ENCODE measurements at places on chromosomes 4 and X.

DNA sequence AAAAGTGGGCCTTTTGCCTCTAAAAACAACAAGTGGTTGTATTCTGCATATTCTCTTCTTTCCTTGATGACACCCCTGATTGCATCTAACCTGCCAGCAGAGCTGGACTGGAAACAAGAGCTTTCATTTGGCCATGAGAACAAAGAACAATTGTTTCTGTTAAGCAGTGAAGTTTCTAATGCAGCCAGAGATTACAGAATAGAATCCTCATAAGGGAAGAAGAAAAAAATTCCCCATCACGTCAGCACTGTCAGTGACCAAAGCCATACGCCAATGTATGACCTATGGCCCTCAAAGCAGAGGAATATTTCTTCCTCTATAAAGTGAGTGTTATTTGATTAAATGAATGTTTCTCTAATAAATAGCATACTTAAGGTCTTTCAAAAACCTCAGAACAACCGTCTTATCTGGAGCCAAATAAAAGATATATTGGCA lies 529.1 kb upstream of the INTU start:
- DNase-seq = no peak

DNA sequence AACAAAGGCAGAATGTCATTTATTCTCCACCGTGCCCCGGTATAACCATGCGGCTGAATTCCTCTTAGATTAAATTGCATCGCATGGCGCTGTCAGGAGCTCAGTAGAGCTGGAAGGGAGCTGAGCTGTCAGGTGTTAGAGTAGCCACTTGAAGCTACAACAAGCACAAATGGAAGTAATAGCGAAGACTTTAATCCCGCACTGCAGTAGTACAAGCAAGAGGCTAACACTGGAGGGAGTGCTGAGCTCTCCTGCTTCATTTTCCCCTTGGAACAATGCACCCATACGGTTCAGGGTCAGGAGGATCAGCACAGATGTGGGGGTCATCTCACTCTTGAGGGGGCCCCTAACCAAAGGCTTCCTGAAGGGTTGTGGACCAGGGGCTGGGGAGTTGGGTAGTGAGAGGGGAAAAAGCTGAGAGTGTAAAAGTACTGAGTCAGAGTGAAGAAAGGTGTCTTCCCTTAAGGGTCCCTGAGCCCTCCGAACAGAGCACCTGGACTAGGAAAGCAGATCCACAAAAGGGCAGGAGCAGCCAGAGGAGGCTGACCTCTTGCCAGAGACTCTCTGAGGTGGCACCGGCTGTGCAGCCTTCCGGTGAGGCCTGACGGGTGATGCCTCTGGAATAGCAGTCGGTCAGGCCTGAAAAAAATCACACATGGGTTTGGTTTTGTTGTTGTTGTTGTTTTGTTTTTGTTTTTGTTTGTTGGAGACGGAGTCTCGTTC lies 36.0 kb upstream of the CBR4 start:
- DNase-seq = no peak

DNA sequence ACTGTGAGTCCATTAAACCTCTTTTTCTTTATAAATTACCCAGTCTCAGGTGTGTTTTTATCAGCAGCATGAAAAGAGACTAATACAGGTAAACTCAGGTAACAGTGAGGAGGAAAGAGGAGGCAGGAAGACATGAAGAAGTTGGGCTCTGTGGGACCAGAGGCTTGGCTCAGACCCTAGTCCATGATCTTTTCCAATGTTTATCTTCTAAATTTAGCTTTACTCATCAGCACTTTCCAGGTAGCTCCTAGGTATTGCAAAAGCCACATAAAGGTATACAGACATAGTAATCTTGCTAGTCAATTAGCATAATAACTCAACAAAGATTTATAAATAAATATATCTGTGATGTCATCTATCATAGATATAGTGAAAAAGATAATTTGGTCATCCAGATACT lies 11.2 kb upstream of the FRYL start:
- no peak for DNase-seq

GRCh38 chr4:118829107-118829506 lies 6.8 kb downstream of the SEC24D start:
- DNase-seq = no peak

DNA sequence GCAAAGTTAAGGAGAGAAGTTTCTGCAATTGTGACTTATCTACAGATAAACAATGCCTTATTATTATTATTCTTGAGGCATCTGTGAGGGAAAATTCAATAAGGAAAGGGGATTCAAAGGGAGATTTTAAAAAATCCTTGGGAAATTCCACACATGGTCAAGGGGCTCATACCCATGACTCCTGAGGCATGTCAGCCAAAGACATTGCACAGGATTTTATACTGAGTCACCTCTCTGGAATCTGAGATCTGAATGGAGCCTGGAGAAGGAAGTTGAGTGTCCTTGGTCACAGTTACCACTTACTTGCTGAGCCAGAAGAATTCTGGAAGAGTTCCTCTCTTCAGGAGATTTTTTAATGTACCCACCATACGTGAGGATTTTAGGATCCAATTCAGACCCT lies 14.4 kb upstream of the CXCL8 start:
- no peak for DNase-seq

- no peak for DNase-seq
Observed at GRCh38 chr4:47863486-47863885, 25.6 kb upstream of the CORIN start.

DNA sequence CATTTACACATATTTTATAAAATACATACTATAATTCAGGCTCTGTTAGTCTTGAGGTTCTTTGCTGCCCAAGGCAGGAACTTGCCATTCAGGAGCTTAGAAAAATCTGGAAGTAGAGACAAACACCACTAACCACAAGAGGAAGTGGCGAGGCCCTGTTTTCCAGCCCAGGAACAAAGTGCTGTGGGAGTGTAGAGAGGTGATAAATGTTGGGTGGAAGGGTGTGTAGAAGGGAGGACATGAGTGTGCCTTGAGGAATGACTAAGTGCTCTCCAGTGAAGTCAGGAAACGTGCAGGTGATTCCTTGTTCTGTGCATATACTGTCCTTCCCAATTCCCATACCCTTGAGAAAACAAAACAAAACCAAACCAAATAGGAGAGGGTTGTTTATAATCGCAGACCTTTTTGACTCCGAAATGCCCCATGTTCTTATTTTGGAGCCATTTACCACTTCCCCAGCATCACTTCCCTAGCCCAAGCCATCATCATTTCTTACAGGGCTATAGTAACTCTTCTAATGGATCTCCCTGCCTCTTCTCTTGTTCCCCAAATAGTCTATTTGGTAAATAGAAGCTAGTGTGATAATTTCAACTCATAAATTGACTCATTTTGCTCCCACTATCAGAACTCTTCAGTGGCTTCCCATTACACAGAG lies 83.2 kb downstream of the GPAT3 start:
- DNase-seq = no peak

GRCh38 chrX:18674788-18675735 lies 3.2 kb upstream of the RS1 start:
- peak; percentile 48 for DNase-seq

DNA sequence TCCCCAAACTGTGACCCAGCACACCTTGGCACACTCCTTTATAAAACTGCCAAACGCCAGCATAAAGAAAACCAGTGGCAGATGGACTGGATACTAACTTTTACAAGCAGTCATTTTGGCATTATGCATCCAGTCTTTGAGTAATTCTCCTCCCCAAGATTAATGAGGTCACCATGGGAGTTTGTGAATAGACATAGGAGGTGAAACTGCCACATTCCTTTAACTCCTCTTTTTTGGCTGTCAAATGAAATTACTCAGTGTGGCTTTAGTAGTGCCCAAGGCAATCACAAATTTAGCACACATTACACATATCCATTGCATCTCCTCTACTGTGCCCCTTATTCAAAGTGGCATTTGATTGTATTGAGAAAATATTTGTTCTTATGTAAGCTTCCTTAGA lies 315.3 kb upstream of the FGF13 start:
- DNase-seq = no peak

DNA sequence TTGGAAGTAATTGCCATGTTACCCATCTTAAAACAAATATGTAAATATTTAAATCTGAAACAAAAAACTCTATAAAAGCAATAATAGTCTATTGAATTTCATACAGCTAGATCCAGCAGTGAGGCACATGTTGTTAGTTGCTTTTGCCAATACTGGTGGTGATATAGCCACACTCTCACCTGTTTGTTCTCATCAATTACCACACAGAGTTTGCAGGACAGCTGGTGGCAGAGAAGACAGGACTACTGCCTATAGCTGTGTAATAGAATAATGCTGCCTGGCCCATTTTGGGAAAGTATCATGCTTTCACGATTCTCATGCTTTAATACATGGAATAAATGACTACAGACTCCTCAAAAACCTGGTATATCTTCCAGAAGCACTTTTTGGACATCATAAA lies 3.7 kb upstream of the PRR32 start:
- DNase-seq = no peak

DNA sequence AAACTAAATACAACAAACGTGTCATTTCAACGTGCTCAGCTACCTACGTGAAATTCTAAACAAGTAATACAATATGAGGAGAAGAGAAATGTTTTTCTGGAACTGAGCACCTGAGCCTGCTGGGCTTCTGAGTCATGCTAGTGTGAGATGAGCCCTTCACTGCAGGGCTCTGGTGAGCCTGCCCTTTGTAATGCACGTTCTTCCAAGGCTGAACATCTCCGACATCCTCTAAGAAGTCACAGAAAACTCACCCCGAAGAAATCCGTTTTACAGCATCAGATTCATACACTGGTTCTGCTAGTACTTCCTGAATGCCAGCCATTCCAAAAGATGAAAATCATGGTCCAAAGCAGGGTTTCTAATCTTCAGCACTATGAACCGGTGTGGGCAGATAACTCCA lies 157.1 kb downstream of the AMELX start:
- DNase-seq = no peak

- no peak for DNase-seq
Observed at GRCh38 chrX:152450076-152450475, 1.0 kb downstream of the GABRA3 start.

- no peak for DNase-seq
Observed at GRCh38 chrX:140572724-140573123, 67.9 kb upstream of the SOX3 start.

- DNase-seq = no peak
Observed at GRCh38 chrX:124981420-124981819, 338.3 kb upstream of the TEX13C start.

DNA sequence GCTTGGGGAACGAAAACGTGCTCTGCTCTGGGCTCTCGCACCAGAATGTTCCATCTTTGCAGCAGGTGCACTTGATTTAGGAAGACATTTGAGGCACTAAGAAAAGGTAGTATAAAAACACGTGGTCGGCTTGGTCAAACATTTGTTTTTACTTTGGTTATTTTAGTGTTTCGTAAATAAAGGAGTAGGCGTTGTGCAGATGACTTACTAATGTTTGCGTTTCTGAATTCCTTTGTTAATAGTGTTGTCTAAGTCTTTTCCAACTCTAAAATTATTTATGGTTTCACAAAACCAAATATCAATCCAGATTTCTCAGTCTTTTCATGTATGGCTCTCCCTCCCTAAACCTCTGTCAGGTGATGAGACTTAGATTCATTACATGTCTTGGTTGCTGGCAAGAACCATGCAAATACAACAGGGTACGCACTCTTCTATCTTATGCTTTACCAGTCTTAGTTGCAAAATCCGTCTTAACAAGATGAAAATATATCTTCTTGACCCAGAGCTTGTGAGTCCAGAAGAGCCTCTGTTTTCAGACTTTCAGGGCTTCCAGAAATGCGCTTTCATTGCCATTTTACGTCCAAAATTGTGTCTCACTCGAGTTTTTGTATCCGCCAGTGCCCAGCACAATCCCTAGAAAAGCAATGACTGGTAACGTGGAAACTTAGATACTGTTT lies 686 bp downstream of the MTHFD2L start:
- no peak for DNase-seq

GRCh38 chr4:108425988-108426387 lies 194.4 kb upstream of the RPL34 start:
- no peak for DNase-seq

- no peak for DNase-seq
Observed at GRCh38 chr4:107183155-107183774, 147.2 kb upstream of the DKK2 start.

DNA sequence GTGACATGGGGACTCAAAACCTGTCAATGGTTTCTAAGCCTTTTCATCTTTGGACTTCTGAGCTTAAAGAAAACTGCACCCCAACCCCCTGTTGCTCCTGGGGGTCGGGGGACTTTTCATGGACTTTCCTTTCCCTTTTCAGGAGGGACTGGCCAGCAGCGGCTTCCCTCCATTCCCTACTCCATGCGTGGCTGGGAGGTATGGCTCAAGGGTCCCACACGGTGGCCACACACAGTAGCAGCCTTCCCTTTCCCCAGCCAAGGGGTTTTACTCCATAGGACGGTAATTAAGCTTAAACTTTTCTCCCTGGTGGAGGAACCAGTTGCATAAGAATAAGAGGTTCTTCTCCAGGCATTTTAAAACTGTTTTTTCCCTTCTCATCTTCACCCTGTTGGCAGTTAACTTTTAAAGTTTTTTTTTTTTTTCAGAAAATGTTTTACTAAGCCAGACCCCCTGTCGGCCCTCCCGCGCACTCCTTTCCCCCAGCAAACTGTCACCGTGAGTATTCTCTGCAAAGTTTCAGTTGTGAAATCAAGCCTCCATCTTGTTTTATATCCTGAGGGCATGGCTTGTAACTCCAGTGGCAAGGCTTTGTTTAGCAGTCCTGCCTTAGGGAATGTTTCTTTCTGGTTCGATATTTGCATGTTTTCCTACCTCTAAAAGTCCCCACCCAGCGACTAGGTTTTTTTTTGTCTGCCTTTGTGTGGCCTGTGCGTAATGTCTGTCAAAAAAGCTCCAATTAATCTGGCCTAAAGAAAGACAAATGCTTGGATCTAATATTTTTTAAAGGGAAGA lies 325.7 kb downstream of the TLL1 start:
- no peak for DNase-seq

DNA sequence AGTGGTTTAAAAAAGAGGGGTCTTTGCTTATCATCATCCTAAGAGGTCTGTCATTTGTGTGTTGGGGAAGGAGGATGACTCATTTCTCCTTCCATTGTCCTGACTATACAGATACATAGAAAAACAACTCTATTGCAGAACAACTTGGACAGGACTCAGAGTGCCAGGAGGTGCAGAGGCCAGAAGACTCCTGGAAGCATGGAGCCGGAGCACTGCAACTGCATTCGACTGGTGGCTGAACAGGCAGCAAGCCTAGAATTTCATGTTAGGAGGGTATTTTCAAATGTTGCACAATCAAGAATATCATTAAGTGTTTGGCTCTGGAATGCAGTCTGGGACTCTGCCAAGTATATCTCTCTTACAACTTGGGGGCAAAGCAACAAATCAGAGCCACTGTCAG lies 35.0 kb upstream of the MAML3 start:
- DNase-seq = no peak

DNA sequence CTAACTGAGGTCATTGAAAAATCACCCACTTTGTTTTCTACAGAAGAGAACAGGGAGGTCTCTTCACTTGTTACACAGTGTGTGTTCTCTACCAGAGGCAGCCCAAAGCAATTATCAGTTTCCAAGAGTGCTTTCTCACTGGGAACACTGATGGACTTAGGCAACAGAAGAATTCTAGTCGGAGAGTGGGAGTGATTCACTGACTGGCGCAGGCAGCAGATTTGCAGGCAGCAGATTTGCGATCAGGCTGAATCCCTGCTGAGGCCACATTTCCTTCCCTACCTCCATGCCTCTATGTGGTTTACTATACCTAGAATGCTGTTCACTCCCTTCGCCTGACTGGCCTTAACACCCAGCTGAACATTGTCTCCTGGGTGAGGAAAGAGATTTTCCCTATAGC lies 6.6 kb downstream of the OCIAD2 start:
- DNase-seq = no peak

GRCh38 chr4:114398410-114398809 lies 200.2 kb upstream of the UGT8 start:
- no peak for DNase-seq

Data from NCI-H2171 (cell line).